Naive thymus-derived CD4-positive, alpha-beta T cell (primary cell): ENCODE measurements at places on chromosomes 16 and 17.

DNA sequence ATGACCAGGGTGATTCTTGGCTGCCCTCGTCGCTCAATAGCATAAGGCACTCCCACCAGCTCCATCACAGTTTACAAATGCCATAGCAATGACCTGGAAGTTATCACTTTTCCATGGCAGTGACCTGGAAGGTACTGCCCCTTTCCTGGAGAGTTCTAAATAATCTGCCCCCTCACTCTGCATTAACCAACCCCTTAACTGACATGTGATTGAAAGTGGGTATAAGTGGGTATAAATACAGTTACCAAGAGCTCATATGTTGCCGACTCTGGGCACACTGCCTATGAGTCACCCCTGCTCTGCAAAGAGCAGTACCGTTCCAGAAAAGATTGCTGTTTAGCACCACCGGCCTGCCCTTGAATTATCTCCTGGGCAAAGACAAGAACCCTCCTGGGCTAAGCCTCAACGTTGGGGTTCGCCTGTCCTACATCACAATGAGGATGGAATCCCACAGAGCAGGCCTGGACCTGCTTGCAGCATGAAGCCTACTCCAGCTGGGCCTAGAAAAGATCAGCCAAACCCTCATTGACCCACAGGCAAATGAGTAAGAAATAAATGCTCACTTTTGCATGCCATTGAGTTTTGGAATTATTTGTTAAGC, 95.2 kb upstream of the SEC14L1 start:
- DNase-seq, result no peak

- DNase-seq, result peak; percentile 90
Observed at GRCh38 chr16:88706229-88706964, at the start of the genes CTU2 and RNF166. CTU2 (plus strand) TSS chr16:88706503; CDS start chr16:88706531, 28 bp downstream. RNF166 (minus strand) TSS chr16:88706408; CDS start chr16:88706325, 83 bp downstream.

GRCh38 chr16:50103764-50104163, 38.0 kb downstream of the HEATR3 start:
- no peak for DNase-seq

- no peak for DNase-seq
Observed at GRCh38 chr17:82808006-82808405, 31.8 kb downstream of the ZNF750 start.

DNA sequence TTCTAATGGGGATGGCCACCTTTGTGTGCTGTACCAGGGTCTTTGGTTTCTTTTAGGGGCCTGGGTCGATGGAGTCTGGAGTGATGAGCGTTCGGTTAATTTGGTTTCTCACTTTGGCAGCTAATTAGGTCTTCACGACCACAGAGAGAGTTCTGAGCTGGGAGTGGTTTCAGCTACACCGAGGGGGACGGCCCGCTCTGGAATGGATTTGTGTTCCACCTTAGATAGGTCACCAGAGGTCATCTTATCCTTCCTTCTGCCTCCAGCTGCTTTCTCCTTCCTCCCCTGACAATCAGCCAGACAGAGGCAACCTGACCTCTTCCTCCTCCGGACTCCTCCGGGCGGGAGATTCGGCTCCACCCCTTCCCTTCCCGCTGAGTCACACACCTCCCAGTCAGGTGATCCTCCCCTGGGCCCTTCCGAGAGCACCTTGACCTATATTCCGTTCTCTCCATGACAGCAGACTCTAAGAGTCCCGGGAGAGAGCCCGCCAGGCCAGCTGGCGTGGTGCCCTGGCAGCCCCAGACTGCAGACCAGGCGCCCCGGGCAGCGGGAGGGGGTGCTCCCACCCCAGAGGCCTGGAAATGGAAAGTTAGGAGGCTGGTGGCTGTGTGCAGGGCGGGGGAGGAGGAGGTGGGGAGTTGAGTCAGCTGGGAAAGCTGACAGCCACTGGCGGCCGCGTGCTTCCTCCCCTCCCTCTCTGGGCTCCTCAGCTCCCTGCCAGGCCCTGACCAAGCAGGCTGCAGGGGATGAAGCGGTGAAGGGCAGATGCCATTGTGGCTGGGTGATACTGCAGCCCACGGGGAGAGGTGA, 44.7 kb downstream of the CHD9 start:
- peak; percentile 12 for DNase-seq

GRCh38 chr17:76530811-76531485, 6.6 kb downstream of the CYGB start:
- DNase-seq, result no peak

- DNase-seq, result no peak
Observed at GRCh38 chr16:65375651-65376050, 253.8 kb upstream of the CDH11 start.

DNA sequence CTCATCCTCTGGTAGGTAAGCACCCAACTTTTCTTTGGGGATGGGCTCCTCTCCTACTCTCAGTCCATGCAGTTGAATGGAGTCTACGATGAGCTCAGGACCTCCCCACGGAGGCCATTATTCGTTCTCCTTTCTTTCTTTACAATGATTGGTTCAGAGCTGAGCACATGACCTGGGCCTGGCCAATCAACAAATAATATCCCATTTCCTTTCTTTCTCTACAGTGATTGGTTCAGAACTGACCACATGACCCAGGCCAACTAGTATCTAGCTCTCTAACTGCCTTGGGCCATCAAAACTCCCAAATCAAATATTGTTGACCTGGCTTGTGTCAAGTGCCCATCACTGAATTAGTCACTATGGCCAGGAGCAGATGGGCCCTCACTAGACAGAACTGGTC, 129.2 kb downstream of the USP31 start:
- DNase-seq, result no peak

DNA sequence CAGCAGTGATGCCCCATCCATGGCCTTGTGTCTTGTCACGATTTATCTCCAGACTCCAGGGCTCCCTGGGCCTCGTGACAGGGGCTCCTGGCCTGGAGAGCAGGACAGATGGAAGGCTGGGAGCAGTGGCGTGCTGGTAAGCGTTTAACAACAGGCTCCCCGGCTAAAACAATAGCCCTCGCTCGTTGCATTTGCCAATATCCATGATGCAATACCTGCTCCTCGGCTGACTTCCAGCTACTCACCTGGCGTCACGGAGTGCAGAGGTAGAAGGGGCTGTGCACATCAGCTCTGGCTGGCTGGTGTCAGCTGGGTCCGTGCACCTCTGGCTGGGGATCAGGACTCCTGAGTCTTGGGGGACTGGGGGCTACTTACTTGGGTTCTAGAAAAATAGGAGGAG, 1.5 kb upstream of the BICDL2 start:
- DNase-seq, result no peak

DNA sequence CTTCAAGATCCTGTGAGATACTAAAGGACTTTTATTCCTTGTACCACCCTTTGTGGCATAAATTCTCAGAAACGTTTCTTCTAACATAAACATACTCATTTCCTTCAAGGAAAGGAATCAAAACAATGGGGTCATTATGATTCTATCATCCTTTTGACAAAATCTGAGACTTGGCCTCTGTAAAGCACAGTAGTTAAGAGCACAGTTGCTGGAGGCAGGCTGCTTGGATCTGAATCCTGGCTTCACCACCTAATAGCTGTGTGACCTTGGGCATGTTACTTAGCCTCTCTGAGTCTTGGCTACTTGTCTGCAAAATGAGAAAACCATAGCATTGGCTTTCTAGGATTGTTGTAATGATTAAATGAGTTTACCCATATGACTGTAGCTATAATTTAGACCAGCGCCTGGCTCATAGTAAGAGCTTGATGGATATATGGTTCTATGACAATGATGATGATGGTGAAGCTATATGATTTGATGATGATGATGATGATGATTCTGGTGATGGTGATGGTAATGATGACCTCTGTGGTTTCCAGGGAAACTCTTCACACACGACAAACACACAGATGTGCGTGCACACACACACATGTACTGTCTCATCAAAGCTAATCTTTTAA, 6.1 kb upstream of the KRT31 start:
- no peak for DNase-seq

DNA sequence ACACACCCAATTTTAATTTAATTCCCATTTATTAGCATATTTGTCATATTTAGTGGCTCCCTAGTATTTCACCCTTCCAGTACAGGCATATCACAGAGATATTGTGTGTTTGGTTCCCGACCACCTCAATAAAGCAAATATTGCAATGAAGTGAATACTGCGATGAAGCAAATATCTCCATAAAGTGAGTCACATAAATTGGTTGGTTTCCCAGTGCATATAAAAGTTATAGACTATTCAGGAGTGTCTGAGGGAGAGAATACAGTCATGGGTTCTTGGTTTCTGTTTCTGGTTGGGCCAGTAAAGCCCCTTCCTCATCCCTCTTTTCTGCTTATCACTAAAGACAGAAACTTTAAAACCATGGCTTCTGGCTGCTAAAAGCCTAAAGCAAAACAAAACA, 295.4 kb upstream of the AXIN2 start:
- DNase-seq, result no peak
